ENCODE measurements at places on chromosomes 1 and 21.

- DNase-seq = no peak
Observed at GRCh38 chr21:37734846-37735245, 181.4 kb downstream of the KCNJ6 start.

GRCh38 chr1:228340686-228341449 lies 65.8 kb downstream of the TRIM11 start:
- DNase-seq = no peak

DNA sequence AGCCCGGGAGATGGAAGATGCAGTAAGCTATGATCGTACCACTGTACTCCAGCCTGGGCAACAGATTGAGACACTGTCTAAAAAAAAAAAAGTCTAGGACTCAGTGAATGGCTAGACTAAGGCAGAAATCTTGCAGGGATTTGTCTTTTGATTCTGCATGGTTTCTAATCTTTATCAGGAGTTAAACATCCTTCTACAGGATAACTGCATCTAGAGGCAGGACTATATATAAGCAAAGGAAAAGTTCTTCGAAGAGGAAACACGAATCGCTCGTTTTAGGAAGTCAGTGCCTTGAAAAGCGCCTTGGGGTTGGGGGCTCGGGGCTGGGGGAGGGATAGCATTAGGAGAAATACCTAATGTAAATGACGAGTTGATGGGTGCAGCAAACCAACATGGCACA lies 602 bp upstream of the UFC1 start:
- no peak for DNase-seq

- no peak for DNase-seq
Observed at GRCh38 chr1:93177991-93178390, 2.2 kb downstream of the TMED5 start.

GRCh38 chr21:45088729-45089128 lies 14.3 kb downstream of the ADARB1 start:
- no peak for DNase-seq

- no peak for DNase-seq
Observed at GRCh38 chr1:7196036-7196911, 411.0 kb downstream of the CAMTA1 start.

DNA sequence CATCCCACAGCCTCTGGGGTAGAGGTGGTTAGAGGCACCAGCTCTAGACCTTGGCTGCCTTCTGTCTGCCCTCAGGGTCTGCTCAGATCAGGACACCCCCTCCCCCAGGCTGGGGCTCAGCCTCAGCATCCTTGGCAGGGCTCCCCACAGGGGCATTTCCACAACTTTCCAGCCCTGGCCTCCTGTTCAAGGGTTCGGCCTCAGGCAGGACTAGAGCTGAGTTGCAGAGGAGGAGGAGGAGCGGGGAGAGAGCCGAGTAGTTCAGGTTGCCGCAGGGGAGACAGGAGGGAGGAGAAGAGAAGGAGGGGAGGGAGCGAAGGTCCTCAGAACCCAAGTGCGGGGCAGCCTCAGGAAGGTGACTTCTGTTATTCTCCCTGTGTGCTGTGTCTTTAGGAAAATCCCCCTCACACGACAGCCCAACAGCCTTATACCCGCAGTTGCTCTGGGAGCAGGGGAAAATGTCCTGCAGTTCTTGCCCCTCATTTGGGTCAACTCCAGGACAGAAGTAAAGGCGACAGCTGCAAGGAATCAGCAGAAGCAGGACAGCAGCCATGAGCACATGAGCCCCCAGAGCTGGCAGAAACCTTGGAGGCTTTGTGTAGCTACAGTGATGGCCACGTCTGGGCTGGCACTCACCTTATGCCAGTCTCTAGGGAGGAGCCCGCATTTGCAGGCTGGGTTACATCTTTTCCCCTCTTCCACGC lies 46.5 kb upstream of the TENT5B start:
- no peak for DNase-seq

DNA sequence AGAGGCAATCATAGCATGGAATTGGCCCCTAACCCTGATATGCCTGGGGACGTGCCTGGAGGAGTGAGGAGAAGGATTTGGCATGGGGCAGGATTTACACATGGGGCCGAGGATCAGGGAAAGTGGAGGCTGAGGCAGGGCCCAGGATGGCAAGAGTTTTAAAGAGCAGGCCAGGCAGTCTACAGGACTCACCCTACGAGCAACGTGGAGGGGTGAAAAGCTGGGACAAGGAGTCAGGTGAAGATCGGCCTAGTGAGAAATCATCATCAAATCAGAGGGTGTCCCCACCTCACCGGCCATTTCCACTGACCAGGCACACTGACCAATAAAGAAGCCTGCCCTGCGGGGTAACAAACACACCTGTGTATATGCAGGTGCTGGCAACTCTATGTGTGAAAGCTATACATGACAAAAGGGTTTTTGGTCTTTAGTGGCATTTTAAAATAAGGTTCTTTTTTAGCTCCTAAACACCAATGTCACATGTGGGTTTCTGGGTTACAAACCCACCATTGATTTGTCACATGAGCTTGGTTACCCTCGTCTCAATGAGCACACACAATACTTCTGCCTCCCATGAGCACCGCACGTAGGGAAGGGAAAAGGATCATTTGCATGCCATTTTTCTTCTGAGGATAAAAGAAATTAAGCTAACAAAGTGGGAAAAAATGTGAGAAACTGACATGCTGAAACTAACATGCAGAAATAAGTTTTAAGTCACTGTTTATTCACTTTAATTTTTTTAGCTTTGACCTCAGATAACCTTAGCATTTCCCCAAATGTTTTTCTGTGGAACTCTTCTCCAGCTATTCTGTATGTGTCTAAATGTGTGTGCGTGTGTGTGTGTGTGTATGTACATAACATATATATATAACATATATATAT lies 168.1 kb upstream of the EDN2 start:
- no peak for DNase-seq

DNA sequence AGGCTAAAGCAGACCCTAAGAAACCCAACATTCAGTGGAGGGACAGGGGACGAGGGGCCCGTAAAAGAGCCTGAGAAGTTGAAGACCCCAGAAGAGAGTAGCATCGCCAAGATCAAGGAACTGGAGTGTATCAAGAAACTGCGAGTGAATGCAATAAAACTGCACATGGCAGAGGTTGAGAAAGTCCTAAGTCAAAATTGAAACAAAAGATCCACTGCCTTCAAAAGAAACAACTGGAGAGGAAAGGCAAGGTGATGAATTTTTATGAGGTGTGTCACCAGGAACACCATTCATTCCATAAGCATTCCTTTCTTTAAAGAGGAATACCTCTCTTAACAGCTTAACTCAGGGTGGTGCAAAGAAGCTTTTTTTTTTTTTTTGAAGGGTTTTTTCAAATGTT lies 38.3 kb upstream of the ADORA3 start:
- no peak for DNase-seq

DNA sequence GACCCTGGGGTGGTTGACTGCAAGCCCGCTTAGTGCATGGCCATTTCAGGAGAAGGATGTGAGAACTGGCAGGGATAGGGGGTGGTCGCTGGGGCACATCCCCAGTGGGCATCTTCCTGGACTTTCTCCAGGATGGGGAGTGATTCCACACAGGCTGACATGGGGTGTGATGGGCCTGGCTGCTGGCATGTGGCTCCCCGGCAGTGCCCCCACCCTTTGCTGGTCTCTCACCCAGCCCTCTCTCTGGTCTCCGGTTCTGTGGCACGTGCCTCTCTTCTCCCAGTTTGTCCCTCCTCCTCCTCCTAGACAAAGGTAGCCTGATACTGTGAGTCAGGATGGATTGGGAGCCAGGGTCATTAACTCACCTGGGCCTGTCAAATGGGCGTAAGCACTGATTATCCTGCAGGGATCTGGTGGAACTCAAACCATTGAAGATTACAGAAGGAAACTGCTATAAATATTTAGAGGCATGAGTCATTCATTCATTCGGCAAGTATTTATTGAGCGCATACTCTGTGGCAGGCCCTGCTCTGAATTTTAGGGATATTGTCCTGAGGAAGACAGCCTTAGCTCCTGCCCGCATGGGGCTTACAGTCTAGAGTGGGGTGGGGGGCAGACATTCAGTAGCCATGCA lies 23.6 kb upstream of the EPS8L3 start:
- DNase-seq = no peak

DNA sequence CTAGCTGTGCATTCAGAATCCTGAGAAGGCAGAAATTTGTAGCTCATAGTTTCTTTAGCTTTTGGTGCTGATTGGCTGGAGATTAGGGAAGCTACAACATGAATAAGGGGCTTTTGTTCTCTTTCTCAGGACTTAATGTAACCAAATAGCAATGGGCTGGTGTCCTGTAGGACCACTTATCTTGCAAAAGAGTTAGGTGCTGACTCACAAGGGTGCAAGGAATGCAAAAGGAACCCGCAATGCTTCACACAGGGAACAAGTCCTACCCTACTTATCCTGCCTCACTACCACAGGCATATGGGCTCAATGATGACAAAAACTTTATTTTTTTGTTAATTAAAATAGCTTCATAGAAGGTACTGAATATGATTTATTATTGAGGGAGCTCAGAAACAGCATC lies 541.5 kb downstream of the AMY1C start:
- no peak for DNase-seq

- no peak for DNase-seq
Observed at GRCh38 chr1:12577020-12577419, 41.0 kb downstream of the DHRS3 start.

DNA sequence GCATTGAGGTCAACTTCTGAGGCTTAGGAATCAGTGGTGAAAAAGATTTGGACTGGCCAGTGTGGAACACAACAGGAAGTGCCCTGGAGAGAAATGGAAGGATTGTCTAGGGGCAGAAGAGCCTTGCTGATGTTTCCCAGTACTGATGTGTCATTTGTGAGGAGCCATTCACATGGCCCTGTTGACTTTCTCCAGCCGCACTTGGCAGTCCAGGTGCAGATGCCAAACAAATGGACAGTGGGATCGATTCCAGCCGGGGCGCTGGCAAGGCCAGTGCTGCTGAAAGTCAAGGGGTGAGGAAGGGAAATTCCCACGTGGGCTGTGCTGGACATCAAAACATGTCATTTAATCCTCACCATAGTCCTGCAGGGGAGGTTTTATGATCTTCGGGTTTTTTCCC lies 4.9 kb upstream of the TRIM63 start:
- no peak for DNase-seq

- no peak for DNase-seq
Observed at GRCh38 chr1:236686815-236687160, 489 bp downstream of the ACTN2 start.

- no peak for DNase-seq
Observed at GRCh38 chr1:72064196-72065075, 217.9 kb downstream of the NEGR1 start.

DNA sequence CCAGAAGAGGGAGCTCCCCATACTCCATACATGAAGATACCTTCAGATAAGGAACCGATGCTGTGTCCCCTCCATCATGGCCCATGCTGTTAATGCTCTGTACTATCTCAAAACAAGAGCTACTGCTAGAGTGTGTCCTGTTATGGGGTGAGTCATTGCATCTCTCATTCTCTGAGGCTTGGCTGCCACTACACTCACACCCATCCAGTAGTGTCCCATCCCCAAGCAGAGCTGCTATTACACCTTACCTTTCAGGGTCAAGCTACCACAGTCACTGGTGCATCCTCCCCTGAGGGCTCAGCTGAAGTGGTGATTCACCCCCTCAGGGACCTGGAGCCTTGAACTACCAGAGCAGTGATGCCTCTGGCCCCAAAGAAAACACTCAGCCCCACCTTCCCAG lies 198.5 kb downstream of the PLA2G4A start:
- DNase-seq = no peak

DNA sequence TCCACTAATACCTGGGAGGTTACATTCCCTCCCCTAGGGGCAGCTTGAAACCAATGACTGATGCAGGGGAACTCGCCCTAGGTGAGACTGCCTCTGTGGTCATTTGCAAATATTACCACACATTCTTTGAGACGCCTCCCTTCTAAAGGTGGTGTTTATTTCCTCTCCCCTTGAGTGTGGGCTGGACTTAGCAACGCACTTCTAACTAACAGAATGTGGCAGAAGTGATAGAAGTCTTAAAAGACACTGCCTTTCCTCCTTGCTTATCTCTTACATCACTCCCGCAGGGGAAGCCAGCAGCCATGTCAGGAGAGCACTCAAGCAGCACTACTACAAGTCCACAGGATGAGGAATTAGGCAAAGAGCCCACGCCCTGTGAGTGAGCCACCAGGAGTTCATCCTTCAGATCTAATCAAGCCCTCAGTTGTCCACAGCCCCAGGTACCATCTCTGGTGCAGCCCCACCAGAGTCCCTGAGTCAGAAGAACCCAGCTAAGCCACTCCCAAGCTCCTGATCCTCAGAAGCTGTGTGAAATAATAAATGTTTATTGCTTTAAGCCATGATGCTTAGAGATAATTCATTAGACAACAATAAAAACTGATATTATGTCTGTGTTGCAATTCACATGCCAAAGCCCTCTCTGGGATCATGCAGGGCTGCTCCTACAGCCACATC lies 14.8 kb upstream of the MATN1 start:
- no peak for DNase-seq

GRCh38 chr1:232751393-232752140 lies 53.6 kb upstream of the MAP10 start:
- no peak for DNase-seq

- no peak for DNase-seq
Observed at GRCh38 chr1:107378426-107378825, 237.6 kb downstream of the NTNG1 start.

DNA sequence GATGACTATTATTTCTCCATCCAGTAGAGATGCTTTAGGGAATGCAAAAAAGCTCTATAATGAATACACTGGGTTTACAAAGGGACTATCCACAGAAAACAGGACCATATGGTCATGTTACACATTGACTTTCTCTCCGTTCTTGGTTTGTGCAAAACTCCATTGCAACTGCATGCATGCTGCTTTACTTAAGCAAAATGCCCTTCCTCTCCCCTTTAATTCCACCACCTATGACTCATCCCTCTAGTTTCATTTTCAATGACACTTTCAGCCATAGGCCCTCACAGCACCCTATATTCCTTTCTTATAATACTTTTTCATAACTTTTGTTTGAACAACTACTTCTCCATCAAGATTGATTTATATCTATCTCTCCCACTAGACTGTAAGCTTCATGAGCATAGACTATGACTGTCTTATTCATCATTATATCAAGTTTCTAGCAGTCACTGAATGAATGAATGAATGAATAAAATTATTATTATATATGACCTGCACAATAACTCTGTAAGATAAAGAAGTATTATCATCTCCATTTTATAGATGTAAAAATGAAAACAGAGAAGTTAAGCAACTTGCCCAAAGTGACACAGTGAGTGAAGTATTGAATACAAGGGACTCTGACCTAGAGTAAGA lies 248.9 kb downstream of the PLPP3 start:
- DNase-seq = no peak

GRCh38 chr1:119470377-119470776 lies 36.6 kb upstream of the HSD3B1 start:
- DNase-seq = no peak

DNA sequence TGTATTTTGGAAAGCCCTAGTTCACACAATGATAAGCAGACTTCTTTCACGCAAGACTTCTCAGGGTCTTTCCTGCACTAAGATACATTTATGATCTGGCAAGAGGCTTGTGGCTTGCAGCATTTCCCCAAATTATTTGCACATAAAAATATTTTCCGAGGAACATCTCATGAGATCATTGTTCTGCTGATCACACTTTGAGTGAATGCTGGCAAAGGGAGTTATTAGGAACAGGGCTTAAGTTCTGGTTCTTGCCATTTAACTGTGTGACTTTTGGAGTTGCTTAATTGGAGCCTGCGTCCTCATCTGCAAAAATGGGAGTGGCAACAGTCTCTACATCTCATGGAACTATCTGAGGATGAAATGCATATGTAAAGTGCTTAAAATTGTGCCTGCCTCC lies 50.2 kb downstream of the GADD45A start:
- no peak for DNase-seq

All from activated CD4-positive, alpha-beta T cell treated with anti-CD3 and anti-CD28 coated beads for 24 hours (primary cell).